ENCODE measurements at places on chromosomes 11 and 22. TPM values are rescaled to one million over a fixed set of nuclear protein-coding genes. Genes with fewer than 3 reads are reported as not detected.

The OR52H1 gene
- not detected for total RNA-seq

The C22orf31 gene
- total RNA-seq: not detected

The FXYD2 gene
- total RNA-seq: not detected

The BEST1 gene
- total RNA-seq: 0.49 TPM

The RAG1 gene
- 0.30 TPM for total RNA-seq

The RFPL2 gene
- total RNA-seq: not detected

The MS4A15 gene
- not detected for total RNA-seq

The API5 gene
- total RNA-seq: 147 TPM

The PRAME gene
- not detected for total RNA-seq

The RASD2 gene
- not detected for total RNA-seq

The CFAP68 gene
- 31.5 TPM for total RNA-seq

The NLRP14 gene
- not detected for total RNA-seq

The DBX1 gene
- total RNA-seq: not detected

The APLNR gene
- total RNA-seq: not detected

The CBLIF gene
- not detected for total RNA-seq

The OR52E8 gene
- not detected for total RNA-seq

The LRRC74B gene
- total RNA-seq: not detected

The MN1 gene
- total RNA-seq: 0.12 TPM

The PC gene
- total RNA-seq: 8.0 TPM

The LMO2 gene
- not detected for total RNA-seq

The GRAMD1B gene
- 47.2 TPM for total RNA-seq

The HNRNPUL2 gene
- 58.6 TPM for total RNA-seq

The PACSIN3 gene
- 7.2 TPM for total RNA-seq

The CHST1 gene
- total RNA-seq: not detected

The CSF2RB gene
- total RNA-seq: 0.14 TPM

The ESRRA gene
- total RNA-seq: 21.7 TPM

The OR8D1 gene
- not detected for total RNA-seq

The MS4A3 gene
- total RNA-seq: not detected

The SCT gene
- total RNA-seq: not detected

The DDIAS gene
- 18.0 TPM for total RNA-seq

The MAJIN gene
- 0.37 TPM for total RNA-seq

The LMO1 gene
- not detected for total RNA-seq

The OR5M3 gene
- not detected for total RNA-seq

The USP2 gene
- 0.35 TPM for total RNA-seq

The PHF21B gene
- not detected for total RNA-seq

The ROM1 gene
- 0.52 TPM for total RNA-seq
